ENCODE measurements at places on chromosomes 3 and 15. TPM values are rescaled to one million over a fixed set of nuclear protein-coding genes. Genes with fewer than 3 reads are reported as not detected.

LMAN1L gene
- total RNA-seq: not detected

CLEC3B gene
- 11.6 TPM for total RNA-seq

LRRN1 gene
- total RNA-seq: 1.8 TPM

NECTIN3 gene
- 49.7 TPM for total RNA-seq

VPS13C gene
- total RNA-seq: 69.7 TPM

PLA2G4D gene
- not detected for total RNA-seq

DNA sequence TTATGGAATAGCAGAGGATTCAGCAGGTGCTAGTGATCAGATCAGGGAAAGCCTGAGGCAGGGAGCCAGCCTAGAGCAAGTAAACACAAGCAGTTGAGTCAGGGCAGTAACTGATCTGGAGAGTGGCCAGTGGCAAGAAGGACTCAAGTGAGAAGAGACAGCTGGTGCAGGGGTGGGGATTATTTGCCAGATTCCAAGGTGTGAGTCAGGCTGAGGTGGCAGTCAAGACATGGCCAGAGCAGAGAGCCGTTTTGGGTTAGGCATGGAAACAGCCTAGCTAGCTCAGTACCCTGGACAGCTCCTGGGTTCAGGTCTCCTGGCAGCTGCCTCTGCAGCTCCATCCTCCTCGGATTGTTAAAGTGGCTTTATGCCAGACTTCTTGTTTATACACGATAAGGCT lies 281.9 kb upstream of the ONECUT1 start:
- peak; percentile 59 for DNase-seq

- DNase-seq: no peak
These were observed 511.9 kb downstream of the ZIC1 start for GRCh38 chr3:147921051-147921450.

GRCh38 chr3:125310623-125311081 lies 64.5 kb downstream of the ZNF148 start:
- no peak for DNase-seq

DNA sequence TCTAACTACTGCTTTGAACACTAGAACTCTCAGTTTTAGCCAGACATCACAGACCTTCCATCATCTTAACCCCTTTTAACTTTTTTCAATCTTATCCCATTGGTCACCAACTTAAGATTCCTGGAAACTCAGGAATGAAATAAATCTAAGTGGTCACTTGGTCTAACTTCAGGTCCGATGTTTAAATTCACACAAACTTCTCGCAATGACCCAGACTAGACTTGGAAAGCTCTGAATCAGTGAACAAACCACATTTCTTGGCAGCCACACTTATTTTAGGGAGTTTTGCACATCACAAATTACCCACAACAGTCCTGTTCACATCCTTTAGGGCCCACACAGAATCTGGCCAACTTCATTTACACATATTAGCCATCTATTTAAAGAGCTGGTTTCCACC lies 118.9 kb downstream of the MAGI1 start:
- no peak for DNase-seq

DNA sequence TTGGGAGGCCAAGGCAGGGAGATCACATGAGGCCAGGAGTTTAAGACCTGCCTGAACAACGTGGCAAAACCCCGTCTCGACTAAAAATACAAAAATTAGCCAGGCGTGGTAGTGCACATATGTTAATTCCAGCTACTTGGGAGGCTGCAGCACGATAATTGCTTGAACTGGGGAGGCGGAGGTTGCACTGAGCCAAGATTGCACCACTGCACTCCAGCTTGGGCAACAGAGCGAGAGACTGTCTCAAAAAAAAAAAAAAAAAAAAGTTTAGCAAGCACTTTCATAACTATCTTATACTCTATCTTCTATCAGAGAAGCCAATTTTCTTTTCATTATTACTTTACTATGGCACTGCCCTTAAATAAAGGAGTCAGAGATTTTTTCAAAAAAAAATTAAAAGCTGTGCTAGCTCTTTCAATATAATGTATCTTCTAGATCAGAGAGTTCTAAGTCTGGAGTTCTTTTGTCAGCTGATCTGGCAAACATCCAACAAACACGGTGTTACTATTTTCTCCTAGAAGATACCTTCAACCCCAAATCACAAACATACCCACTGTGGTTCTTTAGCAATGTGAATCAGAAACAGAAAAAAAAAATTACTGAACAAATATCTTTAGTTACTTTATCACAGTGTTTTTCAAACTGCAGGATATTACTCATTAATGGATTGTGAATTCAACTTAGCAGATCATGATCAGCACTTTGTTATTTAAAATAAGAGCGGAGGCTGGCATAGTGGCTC lies 3.0 kb downstream of the ZNF770 start:
- no peak for DNase-seq

GRCh38 chr3:112514527-112515128 lies 15.4 kb upstream of the BTLA start:
- DNase-seq: no peak

- no peak for DNase-seq
These were observed 123.2 kb upstream of the TMC3 start for GRCh38 chr15:81497238-81497637.

DNA sequence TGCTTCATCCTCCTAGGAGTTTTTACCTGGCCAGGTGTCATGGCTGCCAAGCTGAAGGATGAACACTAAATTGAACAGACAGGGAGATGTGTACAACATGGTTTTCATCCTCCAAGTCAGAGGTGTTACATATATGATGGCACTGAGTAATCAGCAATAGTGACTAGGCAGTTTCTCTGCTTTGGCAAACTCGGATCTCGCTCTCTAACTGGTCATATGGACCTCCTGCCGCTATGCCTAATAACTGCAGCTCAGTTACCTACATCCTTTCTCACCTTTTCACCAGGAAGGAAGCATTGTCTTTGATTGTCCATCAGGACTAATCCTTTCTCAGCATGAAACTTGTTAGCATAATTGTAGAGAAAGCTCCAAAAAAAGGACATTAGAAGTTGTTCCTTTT lies 175.9 kb upstream of the PLSCR5 start:
- no peak for DNase-seq

DNA sequence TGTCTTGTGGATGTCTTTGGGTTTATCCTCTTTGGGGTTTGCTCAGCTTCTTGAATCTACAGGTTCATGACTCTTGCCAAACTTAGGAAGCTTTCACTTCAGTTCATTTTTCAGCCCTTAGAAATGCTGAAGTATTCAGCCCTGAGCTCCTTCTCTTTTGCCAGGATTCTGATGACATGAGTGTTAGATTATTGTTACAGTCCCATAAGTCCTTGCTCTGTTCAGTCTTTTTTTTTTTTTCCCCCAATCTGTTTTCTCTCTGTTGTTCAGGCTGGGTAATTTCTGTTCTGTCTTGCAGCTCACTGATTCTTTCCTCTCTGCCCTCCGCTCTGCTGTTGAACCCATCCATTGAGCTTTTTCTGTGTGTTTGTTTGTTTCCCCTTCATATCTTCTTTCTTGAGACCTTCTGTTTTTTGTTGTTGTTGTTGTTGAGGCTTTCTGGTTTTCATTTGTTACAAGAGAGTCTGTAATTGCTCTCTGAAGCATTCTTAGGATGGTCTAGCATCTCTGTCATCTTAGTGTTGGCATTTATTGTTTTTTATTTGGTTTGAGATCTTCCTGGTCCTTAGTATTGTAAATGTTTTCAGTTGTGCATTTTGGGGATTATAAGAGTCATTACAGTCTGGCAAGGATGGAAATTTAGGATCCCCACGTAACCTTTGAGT lies 18.4 kb downstream of the LRCH3 start:
- DNase-seq: no peak

DNA sequence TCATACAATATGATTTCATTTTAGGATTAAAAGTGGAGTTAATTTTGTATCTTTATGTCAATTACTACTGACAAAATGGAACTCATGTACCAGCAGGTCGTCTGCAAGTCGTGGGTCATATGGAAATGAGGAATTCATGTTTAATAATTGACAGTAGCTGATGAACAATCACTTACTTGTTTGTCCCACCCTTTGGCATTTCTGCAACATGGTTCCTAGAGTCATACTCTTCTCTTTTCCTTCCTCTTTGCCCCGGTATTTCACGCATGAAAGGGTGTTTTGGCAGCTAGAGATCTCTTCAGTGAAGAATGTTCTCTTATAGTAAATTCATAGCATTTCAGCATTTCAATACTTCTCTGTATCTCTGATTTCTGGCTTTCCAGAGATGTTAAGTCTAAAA lies 133.3 kb upstream of the SLC24A5 start:
- DNase-seq: no peak

DNA sequence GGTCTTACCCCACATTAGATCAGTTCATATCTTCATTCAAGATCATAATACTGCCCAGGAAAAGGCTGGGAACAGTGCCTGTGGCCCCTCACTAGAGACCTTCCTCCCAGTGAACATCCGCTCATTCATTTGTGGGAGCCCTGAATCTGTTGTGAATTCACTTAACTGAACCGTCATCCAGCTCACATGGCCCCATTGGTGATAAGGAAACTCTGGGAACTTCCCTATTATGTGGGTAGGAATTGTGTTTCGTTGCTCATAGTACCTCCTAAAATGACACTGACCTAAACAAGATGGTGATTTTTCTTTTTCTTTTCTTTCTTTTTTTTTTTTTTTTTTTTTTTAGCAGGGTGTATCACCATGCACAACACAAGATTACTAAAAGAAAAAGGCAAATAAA lies 6.8 kb upstream of the MESP2 start:
- DNase-seq: no peak

DNA sequence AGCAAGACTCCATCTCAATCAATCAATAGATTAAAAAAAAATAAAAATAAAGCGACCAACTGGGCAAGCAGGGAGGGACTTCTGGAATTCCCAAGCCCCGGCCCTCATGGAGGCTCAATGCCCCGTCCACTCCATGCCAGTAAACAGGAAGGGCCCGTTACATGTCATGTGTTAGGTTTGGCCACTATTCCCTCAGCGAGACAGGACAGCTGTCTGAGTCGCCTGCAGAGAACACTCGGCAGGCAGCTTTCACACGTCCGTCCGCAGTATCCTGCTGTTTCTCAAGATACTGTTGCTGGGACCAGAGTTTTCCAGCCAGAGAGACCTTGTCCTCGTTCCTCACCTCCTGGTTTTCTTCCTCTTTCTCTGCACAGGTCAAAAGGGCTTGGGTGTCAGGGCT lies 18.0 kb downstream of the TMEM44 start:
- DNase-seq: no peak

- DNase-seq: no peak
These were observed 230.8 kb downstream of the CLSTN2 start for GRCh38 chr3:140165781-140166180.

DNA sequence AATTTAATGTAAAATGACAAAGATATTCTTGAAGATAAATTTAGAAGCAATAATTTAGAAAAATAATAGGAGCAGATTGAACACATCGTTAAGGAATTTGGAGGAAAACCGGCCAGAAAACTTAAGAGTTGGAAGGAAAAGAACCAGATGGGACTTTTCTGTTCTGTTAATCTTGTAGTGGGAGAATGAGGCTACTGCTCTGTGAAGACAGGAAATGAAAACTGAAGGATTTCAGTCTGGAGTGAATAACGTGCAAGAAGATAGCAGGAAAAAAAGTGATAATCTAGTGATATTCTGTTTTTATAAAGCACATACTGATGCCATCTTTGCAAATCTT lies 74.2 kb downstream of the DPPA2 start:
- DNase-seq: no peak

DNA sequence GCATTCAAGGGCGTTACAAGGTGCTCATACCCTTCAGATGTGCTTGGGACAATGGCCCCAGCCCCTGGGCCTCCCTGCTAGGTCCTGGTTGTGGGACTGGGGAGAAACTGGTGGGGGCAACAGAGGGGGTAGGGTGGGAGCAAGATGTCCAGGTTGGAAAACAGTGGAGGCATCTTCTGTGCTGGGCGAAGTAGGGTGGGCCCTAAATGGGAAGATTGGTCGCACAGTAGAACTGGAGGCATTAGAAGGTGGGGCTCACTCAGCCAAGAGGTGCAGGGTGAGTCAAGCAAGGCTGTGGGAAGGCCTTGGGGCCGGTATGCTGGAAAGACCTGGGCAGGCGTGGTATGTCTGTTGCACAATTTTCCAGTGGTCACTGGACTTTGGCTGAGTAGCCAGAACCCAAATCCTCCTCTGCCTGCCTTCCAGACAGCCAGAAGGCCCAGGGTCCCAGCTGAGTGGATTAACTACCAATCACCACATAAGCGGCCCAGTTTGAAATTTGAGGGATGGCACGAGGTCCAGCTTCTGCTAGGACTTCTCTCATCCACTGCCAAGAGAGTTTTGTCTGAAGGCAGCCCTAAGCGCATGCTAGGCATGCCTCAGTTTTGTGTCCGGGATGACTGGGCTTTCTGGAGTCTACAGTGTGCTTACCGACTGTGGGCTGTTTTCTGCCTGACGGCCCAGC lies 74.5 kb downstream of the LSM3 start:
- DNase-seq: no peak

- DNase-seq: no peak
These were observed 39.8 kb downstream of the CADM2 start for GRCh38 chr3:84998545-84998944.

- DNase-seq: no peak
These were observed 7.6 kb downstream of the XXYLT1 start for GRCh38 chr3:195263193-195263924.

GRCh38 chr3:185151101-185151963 lies 1.5 kb downstream of the C3orf70 start:
- no peak for DNase-seq

GRCh38 chr3:38314764-38315487 lies 31.7 kb upstream of the XYLB start:
- no peak for DNase-seq

- DNase-seq: no peak
These were observed 615.0 kb upstream of the NECTIN3 start for GRCh38 chr3:110456438-110457138.

GRCh38 chr15:68990231-68990991 lies 24.1 kb upstream of the NOX5 start:
- no peak for DNase-seq

Data from Peyer's patch (tissue), 4 donors.